ENCODE measurements at places on chromosomes 13 and 19.

- DNase-seq, result peak; percentile 81
These were observed 2.9 kb downstream of the LDLR start for GRCh38 chr19:11092181-11092538.

GRCh38 chr13:33528896-33529295 lies 243.3 kb upstream of the STARD13 start:
- no peak for DNase-seq

GRCh38 chr13:46672338-46673090 lies 119.5 kb downstream of the LRCH1 start:
- no peak for DNase-seq

DNA sequence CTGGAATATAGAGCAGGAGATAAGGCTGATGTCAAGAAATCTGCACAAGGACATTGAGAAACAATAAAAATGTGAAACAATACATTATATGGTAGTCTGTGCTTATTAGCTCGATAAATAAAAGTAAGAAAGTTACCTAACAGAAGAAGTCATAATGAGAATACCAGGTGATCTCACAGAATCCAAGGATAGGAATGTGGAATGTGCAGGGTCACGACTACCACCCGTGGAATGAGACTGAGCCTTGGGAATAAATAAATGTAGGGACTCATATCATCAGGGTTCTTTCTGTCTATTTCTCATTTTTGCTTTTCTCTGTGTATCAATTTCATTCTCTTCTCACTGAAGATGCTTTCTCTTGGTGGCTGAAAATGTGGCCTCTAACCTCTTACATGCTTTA lies 26.0 kb upstream of the KBTBD7 start:
- DNase-seq, result no peak

- no peak for DNase-seq
These were observed 446 bp upstream of the ZNF83 start for GRCh38 chr19:52638601-52639000.

DNA sequence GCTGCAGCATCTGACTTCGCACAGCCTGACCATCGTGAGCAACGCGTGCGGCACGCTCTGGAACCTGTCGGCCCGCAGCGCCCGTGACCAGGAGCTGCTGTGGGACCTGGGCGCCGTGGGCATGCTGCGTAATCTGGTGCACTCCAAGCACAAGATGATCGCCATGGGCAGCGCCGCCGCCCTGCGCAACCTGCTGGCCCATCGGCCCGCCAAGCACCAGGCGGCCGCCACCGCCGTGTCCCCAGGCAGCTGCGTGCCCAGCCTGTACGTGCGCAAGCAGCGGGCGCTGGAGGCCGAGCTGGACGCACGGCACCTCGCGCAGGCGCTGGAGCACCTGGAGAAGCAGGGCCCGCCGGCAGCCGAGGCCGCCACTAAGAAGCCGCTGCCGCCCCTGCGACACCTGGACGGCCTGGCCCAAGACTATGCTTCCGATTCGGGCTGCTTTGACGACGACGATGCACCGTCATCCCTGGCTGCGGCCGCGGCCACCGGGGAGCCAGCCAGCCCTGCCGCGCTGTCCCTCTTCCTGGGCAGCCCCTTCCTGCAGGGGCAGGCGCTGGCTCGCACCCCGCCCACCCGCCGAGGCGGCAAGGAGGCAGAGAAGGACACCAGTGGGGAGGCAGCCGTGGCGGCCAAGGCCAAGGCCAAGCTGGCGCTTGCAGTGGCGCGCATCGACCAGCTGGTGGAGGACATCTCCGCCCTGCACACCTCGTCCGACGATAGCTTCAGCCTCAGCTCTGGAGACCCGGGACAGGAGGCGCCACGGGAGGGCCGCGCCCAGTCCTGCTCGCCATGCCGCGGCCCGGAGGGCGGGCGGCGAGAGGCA lies 13.6 kb downstream of the C19orf25 start:
- peak; percentile 54 for DNase-seq
